ENCODE measurements at places on chromosomes 12 and 14. TPM values are rescaled to one million over a fixed set of nuclear protein-coding genes. Genes with fewer than 3 reads are reported as not detected.

RD3L gene
- total RNA-seq: not detected

MSI1 gene
- 0.37 TPM for total RNA-seq

PIWIL1 gene
- total RNA-seq: not detected

AKAP6 gene
- 8.7 TPM for total RNA-seq

SELPLG gene
- 12.4 TPM for total RNA-seq

FAM186B gene
- 0.25 TPM for total RNA-seq

REM2 gene
- 3.3 TPM for total RNA-seq

GARIN6 gene
- not detected for total RNA-seq
